ENCODE measurements at places on chromosomes 1 and 21.

DNA sequence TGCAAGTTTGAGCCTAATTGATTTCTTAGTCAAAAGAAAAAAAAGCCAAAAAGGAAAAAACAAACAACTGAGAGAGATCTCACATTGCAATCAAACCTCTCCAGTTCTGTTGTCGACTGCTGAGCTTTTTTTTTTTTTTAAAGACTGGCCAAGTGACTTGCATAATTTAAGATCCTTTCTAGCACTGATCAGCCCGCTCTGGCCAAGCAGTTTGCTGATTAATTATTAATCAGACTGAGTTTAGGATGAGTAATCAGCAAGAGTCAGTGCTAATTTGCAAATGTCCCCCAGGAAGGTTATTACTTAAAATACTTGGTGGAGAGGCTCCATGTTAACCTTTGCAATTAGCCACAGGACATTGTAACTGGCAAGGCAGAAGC, 39.3 kb downstream of the HMGB4 start:
- no peak for DNase-seq

DNA sequence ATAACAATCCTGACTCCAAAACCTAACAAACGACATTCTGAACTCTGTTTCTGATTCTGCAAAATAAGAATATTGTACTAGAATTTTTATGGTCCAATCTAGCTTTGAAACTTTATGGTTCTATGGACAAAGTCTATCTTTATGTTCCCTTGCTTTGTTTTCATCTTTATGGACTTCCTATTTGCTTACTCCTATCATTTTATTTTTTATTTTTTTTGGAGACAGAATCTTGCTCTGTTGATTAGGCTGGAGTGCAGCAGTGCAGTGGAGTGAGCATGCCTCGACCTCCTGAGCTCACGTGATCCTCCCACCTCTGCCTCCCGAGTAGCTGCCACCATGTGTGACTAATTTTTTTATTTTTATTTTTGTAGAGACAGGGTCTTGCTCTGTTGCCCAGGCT, 3.6 kb downstream of the NRAS start:
- no peak for DNase-seq

- no peak for DNase-seq
These were observed 2.0 kb downstream of the DMBX1 start for GRCh38 chr1:46491443-46492268.

DNA sequence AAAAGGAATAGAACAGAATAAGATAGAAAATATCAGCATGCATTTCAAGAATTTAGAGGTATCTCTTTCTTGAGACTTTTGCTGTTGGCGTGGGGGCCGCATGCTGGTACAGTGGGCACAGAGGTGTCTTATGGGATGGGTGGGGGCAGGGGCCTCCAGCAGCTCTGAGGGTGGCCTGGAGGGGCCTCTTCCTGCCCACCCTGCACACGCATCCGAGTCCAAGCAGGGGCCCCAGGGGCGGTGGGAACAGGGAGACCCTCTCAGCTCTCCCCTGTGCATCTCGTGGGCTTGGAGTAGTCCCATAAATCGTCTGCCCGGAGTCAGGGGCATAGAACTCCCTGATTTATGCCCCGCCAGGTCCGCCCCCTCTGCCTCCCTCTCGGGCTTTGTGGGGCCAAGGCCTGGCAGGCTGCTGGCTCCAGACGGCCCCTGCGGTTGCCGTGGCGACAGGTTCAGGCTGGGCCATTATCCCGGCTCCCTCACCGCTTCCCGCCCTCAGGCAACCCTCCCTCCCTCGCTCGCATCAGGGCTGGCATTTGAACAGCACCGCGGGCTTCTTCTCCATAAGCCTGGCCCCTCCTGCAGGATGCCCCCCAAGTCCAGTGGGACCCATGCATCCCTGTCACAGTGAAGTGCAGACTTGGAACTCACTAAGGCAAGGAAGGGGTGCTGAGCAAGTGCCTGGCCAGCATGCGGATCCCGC, 133.2 kb upstream of the ZBTB40 start:
- peak; percentile 94 for DNase-seq

DNA sequence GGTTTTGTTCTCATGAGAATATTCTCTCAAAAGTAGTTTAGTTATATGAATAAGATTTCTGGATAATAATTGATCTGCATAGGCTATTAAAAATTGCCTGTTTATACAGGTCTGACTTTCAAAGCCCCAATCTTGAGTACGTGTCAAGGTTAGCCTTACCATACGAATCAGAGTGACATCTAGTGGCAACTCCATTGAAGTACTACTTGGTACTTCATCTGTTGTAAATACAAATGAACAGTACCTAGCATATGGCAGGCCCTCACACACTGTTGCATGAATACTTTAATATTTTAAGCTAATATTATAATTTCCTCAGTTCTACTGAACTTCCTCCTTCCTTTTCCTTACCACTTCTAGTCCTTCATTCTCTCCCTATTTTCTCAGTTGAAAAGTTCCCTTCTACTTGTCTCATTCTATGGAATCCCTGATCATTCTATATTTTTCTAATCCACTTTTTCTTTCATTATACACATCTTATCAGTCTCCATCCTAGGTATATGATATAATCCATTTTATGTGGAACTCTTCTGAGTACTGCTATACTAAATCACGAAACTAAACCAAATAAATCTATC, 101.2 kb downstream of the AKT3 start:
- peak; percentile 75 for DNase-seq

- DNase-seq, result no peak
These were observed 1334.8 kb downstream of the MRPL39 start for GRCh38 chr21:24272521-24272938.

DNA sequence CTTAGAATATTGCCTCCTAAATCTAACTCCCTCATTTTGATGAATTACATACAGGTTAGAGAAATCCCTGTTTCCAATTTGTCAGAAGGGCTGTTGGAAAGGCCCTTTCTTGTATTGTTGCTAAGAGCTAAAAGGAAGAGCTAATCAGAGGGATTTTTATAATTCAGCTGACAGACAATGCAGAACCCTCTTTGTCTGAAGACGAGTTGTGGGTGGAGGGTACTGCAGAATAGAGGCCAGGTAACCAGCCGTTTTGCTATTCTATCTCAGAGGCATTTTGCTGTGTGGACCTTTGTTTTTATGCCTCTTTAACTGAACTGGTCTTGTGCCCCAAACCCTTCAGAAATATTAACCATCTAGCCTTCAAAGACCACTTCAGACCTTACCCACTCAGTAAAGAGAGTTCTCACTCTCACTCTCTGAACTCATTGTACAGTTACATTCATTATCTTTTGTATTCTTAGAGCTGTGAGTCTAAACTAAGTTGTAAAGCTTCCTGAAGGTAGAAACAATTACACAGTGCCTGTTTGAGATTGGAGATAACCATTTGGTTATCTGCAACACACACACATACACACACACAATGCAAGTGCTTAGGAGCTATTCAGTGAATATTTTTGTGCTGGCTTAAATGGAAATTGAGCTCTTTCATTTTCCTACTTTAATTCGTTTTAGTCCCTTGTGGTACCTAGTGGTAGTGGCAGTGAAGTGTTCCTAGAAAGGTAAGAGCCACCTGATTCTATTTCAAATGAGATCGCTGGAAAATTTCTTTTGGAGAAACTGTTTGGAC, 19.7 kb downstream of the KPNA6 start:
- DNase-seq, result no peak
